ENCODE measurements at places on chromosomes 1 and 21.

DNA sequence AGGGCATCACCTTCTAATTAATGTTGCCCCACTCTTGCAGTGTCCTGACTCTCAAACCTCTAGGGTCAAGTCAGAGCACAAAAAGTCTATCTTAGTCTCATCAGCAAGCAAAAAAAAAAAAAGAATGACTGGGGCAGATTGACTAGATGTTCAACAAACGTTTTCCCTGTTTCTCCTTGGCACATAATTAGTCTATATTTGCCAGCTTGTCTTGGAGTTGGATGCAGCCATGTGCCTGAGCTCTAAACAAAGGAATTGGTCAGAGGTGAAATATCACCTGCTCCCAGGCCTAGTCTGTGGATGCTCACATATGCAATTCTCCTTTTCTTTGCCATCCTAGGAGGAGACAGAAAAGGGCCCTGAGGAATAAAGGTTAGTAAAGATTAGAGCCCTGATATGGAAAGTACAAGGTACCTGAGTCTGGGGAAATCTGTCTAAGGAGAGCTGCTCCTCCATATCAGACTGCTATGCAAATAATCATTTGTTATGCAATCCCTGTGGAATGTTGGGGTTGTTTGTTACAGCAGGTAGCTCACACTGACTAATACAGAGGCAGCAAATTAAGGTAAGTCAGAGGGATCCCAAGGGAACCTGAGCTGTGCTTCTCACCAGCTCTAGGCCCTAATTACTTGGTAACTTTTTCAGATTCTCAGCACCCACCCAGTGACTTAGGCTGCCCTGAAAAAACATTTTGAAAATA lies 130.8 kb downstream of the BRINP2 start:
- DNase-seq, result no peak

- DNase-seq, result no peak
These were observed 26.1 kb downstream of the ATP5PF start for GRCh38 chr21:25708467-25709065.

DNA sequence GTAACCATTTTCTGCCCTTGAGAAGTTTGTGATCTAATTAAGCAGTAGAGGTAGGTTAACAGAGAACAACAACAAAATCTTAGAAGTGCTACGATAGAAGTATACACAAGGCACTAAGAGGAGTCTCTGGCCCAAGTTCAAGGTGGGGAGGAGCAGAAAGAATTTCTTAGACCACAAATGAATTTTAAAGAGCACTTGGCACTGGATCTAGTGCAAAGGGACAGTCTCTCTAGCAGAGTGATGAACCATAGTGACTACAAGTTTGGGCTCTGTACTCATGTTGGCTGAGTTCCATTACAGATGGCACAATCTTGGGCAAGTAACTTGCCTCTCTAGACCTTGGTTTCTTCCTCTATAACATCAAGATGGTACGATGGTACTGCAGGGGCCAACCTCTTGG lies 33.3 kb upstream of the PIGC start:
- no peak for DNase-seq

- peak; percentile 34 for DNase-seq
These were observed 28.6 kb upstream of the DUSP23 start for GRCh38 chr1:159752135-159752580.

DNA sequence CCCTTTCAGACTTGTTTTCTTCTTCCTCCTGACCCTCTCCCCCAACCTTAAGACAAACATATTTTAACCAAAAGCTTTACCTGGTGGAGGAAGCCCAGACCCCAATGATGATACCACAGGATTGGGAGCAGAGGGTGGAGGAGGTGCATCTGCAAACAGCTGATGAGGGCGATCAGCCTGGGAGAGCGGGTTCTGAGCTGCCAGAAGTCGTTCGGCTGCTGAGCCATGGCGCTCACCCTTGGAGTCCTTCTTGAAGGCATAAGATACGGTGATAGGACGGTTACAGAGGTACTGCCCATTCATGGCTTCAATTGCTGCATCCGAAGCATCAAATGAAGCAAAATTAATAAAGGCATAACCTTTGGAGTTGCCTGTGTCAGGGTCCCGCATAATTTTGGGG lies 1.3 kb downstream of the SF3B4 start:
- no peak for DNase-seq

GRCh38 chr1:207342332-207342731 lies 20.9 kb downstream of the CD55 start:
- no peak for DNase-seq

- peak; percentile 33 for DNase-seq
These were observed 303.6 kb downstream of the USH2A start for GRCh38 chr1:216119600-216119999.

DNA sequence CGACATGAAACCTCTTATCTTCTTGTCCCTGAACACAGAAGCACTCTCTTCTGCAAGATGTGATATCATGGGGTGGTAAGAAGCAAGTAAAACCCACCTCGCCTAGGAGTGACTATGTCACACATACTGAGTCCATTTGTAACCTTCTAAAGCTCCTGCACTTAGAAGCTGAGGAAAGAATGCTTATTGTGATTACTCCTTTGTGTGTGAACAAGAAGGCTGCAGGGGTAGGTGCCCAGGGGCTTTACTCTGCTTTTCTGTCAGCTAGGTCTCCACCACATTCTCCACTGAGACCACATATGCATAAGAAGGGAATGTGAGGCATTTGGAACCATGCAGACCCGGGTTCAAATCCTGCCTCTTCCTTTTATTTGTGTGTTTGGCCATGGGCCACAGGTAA lies 144.3 kb downstream of the DMRTA2 start:
- DNase-seq, result no peak

- DNase-seq, result no peak
These were observed 176.9 kb upstream of the VAMP3 start for GRCh38 chr1:7594002-7594713.

- peak; percentile 56 for DNase-seq
These were observed 67.7 kb downstream of the SELENOF start for GRCh38 chr1:86846164-86846647.

DNA sequence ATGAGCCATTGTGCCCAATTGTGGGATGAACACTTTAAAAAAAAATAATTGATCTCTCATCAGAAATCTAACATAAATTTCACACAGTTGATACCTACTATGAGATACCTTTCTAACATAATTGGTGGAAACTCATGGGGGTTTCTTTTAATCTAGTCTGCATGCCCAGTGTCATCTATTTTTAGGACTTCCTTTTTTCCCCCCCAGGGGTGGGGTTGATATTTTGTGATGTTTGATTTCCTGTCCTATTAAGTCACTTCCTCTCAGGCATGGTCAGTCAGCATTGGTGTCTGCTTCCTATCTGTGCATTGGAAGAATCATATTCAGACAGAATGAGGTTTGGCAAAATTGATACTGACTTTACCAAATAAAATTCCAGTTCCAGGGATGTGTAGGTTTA lies 21.5 kb downstream of the NFYC start:
- no peak for DNase-seq

DNA sequence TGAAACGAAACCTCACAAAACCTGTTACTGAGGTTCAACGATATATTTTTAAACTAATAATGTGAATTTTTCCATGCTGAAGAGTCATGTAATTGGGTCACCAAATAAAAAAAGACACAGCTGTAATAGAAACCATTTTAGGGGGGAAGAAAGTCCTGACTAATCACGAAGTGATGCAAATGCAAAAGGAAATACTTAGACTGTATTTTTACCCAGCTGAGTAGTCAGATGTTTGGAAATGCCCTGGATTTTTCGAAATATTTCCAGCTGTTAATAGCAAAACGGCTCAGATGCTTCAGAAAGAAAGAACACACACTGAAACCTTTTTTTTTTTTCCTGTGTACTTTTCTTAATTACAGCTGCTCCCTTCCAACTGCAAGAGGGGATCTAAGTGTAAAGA lies 210.3 kb downstream of the SETD4 start:
- no peak for DNase-seq

DNA sequence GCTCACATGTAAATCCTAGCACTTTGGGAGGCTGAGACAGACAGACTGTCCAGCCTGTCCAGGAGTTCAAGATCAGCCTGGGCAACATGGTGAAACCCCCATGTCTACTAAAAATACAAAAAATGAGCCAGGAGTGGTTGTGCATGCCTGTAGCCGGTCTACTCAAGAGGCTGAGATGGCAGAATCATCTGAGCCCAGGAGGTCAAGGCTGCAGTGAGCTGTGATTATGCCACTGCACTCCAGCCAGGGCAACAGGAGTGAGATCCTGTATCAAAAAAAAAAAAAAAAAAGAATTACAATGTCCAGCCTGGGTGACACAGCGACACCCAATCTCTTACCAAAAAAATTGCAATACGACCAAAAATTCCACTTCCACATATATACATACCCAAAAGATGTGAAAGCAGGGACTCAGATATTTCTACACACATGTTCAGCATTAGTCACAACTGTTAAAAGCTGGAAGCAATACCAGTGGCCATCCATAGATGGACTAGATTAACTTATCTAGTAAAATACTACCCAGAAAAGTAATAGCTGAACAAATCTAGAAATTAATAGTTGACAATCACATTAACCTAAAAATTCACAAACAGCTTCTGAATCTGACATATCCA lies 49.2 kb downstream of the ASH1L start:
- no peak for DNase-seq

DNA sequence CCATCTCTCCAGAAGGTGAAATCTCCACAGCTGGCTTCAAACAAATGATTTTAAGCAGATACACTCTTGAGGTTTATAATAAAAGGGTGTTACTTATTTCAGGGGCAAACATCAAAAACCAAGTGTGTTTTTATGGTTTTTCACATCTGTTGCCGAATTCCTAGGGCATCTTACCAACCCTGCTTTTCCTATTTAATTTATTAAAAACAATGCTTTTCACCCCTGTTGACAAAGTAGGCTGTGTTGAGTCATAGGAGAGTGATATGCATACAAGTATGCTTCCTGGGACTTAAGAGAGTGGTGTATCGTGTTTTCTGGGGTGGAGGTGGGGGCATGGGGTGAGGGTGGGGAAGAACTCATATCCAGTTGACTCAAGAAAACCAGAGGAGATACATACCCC lies 29.3 kb upstream of the IL20 start:
- no peak for DNase-seq

DNA sequence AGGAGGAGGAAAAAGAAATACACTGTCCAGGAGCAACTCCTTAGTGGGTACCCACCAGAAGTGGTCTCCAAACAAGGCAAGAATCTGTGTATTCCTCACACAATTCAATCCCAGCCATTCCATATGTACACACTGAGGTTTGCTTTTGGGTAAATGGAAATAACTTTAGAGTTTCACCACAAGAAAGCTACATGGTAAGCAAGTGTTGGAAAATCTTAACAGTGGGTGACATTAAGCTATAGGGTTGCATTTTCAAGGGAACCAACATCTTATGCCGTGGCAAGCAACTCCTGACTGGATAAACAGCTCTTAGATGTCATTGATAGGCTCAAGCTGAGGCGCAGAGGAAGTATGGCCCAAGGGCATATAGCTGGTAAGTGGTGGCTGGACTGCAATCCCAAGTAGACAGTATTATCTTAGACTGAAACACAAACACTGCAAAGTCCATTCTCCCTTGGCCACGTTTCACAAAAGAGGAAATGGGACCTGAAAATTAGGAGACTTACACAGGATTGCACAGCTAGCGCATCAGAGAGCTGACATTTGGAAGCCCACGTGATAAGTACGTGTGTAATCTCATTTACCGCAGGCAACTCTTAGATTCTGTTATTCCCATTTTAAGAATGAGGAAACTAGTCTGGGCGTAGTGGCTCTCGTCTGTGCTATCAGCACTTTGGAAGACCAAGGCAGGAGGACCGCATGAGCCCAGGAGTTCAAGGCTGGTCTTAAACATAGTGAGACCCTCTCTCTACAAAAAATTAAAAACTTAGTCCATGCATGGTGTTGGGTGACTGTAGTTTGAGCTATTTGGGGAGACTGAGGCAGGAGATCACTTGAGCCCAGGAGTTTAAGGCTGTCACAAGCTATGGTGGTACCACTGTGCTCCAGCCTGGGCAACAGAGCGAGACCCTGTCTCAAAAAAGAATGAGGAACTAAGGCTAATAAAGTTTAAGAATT lies 4.0 kb upstream of the BRWD1 start:
- no peak for DNase-seq

DNA sequence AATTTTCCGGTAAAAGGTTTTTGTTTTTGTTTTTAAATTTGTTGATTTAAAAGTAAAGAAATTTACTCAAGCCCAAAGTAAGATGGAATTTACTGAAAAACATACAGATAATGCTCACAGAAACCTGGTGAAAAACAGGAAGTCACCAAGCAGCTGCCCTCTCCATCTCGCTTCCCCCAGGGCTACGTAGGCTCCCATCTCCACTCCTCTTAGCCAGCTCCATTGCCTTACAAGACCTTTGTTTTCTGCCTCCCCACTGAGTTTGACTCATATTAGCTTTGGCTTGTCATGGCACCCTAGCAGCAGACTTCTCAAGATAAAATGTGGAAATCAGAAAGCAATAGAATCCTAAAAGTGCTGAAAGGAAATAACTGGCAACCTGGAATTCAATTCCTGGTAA lies 57.9 kb downstream of the PHTF1 start:
- DNase-seq, result no peak

- DNase-seq, result no peak
These were observed 21.6 kb upstream of the C1orf159 start for GRCh38 chr1:1137256-1138045.

GRCh38 chr1:117210831-117211261 lies at the start of gene VTCN1:
TSS of gene VTCN1 (minus strand) at chr1:117210927. CDS start at chr1:117210855, 72 bp downstream.
- peak; percentile 4 for DNase-seq

GRCh38 chr1:90122654-90123340 lies 127.9 kb downstream of the ZNF326 start:
- no peak for DNase-seq

DNA sequence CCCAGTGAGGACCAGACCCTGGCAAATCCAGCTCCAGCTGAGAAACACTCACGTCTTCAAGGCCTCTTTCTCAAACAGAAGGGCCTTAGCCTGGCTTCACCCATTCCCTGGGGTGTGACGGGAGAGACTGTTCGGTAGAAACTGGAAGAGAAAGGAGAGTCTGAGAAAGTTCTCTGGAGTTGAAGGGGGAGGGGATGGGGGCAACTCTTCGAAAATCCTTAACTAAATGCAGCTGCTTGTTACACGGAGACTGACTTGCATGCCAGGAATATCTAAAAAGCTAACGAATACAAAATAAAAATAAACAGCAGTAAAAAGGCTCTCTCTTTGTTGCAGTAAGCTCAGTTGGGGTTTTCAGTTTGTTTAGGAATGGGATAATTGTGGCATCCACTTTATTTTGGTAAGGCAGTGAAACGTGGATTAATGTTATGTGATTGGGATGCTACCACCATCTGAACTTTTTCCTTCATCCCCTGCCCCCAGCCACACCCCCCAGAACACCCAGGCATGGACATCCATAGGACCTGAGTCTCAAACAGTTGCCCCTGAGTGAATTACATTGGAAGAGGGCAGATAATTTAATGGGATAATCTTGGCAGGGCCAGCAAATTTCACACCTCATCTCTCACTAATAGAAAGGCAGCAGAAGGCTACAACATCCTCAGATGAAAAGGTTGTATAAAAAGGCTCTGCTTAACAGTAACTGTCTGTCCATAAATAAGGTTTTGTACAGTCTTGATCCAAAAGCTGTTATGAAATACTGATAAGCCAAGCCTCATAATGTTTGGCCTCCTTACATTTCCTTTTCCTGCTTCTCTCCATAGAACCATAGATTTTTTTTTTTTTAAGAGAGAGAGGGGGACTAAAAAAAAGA lies 5.8 kb downstream of the ROR1 start:
- DNase-seq, result peak; percentile 70
